ENCODE measurements at places on chromosomes 6 and 20.

- no peak for DNase-seq
Observed at GRCh38 chr6:151412909-151413308, 21.6 kb upstream of the ZBTB2 start.

DNA sequence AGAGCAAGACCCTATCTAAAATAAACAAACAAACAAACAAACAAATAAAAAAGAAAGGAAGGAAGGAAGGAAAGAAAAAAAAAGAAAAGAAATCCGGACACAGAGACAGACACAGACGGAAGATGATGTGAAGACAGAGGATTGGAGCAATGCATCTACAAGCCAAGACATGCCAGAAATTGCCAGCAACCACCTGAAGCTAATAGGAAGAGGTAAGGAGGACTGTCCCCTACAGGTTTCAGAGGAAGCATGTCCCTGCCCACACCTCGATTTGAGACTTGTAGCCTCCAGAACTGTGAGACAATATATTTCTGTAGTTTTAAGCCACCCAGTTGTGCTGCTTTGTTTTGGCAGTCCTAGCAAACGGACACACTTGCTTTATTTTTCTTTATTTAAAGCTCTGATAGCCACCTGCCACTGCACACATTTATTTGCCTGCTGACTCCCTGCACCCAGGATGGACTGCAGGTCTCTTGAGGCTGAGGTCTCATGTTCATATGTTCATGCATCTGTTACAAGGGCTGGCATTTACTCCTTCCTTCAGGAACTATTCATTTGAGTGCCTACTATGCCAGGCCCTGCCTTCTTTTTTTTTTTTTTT lies 20.7 kb upstream of the ZMYND8 start:
- no peak for DNase-seq

GRCh38 chr20:16313917-16314316 lies 259.3 kb downstream of the KIF16B start:
- no peak for DNase-seq

DNA sequence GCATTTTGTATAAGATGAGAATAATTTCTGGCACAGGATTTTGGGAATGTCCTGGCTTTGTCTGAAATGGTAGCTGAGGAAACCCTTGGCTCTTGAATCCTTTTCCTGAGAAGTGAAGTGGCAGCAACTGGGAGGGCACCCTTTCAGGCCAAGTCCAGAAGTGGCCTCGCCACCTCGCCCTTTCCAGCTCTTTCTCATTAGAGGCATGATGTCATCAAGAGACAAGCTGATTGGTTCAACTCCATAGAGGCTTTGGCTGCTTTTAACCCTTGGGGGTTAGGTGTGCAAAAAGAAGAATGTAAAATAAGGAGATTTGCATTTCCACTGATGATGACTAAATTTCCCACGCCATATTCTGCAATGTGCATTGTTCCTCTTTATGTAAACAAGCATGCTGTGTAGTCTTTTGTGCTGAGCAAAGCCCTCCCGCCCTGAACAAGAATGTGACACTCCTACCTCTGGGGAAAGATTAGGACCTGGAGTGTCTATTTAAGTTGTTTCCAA lies 116.5 kb downstream of the TCP11 start:
- no peak for DNase-seq

- no peak for DNase-seq
Observed at GRCh38 chr20:62550087-62550632, 74.4 kb upstream of the GATA5 start.

DNA sequence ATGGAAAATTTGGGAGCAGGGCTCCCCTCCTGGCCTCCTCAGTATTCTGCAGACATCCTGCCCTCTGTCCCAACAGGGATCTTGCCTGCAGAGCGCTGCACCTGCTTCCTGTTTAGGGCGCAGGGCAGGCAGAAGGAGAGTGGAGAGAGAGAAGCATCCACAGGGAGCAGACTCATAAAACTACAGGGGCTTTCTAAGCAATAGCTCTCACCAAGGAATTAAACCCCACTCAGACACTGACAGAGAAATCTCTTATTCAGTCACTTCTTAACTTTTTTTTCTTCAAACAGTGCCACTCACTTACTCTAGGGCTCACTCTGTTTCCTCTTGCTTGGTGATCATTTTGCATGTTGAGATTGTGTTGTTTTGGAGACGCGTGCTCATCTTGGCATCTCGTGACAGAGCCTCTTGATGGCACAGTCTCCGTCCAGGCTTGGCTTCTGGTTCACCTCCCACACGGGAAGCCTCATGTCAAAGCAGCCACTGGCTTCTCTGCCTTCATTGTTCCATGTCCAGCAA lies 153.1 kb upstream of the INSM1 start:
- peak; percentile 80 for DNase-seq

DNA sequence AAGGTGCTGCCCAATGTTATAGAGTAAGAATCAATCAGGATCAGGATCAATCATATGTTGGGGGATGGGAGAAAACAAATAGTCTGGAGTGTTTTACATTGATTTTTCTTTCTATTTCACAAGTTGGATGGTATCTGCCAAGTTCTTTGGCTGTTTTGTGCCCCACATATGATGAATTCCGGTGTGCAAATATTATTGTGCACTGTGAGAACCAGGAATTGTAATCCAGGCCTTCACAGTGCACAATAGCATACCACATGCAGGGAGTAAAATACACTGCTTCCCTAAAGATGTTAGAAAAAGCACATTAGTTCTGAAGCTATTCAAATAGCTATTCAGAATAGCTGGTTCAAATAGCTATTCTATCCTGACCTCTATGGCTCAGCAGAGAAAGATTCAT lies 133.7 kb downstream of the LCA5 start:
- DNase-seq = no peak

DNA sequence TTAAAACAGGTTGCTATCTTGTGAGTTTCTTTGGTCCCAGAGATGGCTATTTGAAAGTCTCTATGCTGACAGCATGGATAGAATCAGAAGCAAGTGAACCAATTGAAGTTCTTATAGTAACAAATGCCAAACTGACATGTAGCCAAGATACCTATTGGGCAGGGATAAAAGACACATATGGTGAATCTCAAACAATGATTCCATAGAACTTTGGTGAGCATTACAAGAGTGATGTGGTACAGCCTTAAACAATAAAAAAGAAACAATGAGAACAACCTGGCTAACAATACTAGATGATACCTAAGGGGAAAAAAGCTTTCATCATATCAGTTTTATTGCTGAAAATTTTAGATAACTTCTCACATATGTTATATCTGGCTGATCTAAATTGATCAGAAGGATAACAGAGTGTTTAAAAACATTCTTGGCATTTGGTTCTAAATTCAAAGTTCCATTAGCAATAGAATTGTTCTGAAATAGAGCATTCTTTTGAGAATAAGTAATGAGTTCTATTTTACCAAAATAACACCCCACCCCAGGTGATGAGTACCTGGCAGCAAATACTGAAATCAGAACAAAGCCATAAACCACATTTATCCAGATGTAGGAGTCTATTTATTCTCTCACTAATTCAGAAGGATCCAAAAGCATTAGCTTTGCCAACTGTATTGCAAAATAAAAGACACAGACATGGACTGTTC lies 5.8 kb upstream of the HMGCLL1 start:
- DNase-seq = no peak

DNA sequence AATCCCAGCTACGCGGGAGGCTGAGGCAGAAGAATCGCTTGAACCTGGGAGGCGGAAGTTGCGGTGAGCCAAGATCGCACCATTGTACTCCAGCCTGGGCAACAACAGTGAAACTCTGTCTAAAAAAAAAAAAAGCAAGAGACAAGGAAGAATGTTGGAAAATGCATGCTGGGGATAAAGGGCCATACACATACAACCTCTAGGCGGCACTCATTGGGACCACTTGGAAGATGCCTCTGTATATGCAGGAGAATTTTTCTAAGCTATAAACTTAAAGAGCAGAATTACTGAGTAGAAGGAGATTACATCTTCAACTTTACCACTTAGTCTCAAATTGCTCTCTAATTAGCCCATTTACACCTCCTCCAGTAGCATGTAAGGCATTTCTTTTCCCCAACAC lies 42.8 kb downstream of the ZBTB9 start:
- no peak for DNase-seq

- no peak for DNase-seq
Observed at GRCh38 chr6:123953920-123954319, 150.3 kb downstream of the NKAIN2 start.

GRCh38 chr6:106889692-106890091 lies 84.8 kb downstream of the CD24 start:
- no peak for DNase-seq

DNA sequence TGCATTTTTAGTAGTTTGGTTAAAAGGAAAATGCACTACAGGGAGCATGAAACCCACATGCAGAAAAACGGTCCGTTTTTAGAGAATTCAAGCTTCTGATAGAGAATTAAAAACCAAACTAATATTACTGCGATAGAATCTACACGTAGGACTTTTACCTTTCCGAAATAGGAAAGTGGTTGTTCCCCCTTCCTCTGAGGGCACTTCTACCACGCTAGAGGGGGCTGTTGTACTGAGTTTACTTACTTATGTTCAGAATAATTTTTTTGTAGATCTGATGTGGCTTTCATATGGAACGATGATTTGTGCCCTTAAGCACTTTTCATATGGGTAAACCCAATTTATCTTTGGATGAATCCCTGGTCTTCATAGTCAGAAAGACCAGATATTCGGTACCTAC lies 264.3 kb upstream of the PLN start:
- DNase-seq = no peak

DNA sequence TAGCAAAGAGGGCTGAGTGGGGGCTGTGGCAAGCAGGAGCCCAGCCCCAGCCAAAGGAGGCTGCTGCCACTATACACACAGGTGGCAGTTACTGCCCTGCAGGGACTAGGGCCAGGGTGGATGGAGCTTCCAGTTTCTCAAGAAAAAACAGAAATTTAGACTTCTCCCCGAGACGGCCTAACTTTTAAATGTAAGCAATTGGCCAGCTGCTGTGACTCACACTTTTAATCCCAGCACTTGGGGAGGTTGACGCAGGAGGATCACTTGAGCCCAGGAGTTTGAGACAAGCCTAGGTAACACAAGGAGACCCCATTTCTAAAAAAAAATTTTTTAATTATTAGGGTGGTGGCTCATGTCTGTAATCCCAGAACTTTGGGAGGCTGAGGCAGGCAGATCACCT lies 98.2 kb upstream of the NFATC2 start:
- DNase-seq = no peak

GRCh38 chr6:143160015-143160414 lies 99.3 kb downstream of the AIG1 start:
- DNase-seq = no peak

DNA sequence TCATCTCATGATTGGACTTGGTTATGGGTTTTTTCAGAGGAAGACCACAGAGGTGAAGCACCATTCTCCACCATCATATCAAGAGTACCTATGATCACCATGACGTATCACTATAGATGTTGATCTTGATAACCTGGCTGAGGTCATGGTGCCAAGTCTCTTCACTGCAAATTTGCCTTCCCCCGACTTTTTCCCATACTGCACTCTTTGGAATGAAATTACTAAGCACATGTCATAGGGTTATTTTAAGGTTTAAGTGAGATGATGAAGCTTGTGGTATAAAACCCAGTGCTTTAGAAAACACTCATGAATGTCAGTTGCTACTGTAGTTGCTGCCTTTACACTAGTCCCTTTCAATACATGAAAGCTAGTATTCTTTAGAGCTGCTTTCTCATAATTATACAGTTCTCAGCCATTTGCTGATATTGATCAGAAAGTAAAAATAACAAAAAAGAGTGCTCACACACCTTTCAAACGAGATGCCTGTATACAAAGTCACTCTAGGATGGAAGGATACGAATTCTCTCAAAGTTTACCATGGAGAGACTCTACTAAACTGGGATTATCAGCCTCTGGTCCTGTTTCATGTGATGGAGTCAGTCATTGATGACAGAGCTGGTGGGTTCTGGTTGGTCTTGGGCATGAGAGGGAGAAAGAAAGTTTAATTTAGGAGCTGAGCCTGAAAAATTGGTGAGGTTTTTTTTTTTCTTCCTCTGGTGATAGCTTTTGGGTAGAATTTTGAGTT lies 228.1 kb downstream of the PRL start:
- no peak for DNase-seq

DNA sequence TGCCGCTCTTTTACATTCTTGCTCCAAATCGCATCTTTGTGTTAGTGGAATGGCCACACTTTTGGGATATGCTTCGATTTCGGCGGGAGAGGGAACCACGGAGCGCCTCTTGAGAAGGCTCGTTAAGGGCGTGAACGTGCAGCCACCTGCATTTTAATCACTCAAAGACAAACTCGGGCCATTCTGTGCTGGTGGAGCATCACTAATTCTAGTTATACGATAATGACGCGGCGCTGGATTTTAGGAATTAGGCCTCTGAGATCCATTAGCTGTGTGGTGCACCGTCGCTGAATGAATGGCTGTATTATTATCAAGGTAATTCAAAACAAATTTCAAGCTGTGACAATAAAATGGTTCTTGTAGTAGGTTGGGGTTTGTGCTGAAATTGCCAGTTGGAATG lies 305.6 kb downstream of the CDH4 start:
- no peak for DNase-seq

DNA sequence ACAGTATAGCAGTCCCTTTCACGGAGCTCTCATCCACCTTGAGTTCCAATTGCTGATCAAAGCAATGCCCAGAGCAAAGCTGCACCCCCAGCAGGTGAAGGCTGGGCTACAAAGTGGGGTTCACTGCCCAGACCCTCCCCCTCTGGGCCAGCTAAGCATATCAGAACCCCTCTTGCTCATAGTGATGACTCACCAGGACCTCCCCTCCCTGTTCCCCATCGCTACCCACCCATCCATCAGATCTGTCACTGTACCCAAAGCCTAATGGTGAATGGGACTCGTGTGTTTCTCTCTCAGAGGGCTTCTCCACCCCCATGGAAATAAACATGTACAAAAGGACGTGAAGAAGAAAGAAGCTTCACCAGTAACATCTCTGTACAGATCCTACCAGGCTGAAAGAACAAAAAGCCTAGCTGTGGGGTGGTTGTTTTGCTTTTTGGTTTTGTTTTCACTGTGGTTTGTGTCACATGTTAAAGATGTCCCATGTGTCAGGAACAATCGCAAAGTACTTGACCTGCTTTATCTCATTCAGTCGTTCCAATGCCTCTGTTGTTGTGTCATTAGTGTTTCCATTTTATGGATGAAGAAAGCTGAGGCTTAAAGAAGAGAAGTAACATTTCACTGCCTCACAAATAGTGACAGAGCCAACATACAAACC lies 518.5 kb downstream of the CD83 start:
- DNase-seq = no peak

DNA sequence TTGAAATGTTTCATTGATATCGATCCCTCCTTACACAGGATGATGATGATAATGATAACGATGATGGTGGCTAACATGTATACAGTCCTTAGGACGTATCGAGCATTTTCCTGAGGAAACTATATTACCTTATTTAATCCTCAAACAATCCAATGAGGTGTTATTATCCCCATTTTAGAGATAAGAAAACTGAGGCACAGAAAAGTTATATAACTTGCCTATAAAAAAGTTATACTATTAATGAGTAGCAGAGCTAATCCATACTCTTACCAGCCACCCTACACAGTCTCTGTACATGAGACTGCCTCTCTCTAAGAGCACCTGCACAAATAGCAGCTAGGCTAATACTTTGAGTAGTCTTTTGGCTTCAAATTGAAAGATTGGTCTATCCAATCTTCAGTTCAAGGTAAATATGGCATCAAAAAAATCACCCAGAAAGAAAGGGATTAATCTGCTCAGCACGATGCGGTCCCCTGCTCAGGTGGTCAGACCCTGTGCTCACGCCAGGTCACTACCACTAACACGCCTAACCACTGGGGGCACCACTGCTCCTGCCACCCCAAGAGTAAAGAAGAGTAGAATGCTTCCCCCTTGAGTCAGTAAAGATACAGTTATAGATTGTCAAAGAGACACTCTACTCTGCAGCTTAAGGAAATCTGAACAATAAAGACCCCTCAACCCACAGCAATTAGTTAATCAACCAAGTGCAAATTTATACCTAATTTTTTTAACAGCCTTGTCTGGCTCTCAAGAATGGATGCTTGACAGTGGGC lies 15.0 kb downstream of the GABBR1 start:
- DNase-seq = no peak

Measured in NCI-H524 treated with DMSO at 0.1 percent for 48 hours (cell line).